Central memory CD4-positive, alpha-beta T cell (primary cell): ENCODE measurements at places on chromosomes 2 and 18.

- DNase-seq, result no peak
Measured at GRCh38 chr2:8515864-8516533, 165.9 kb upstream of the ID2 start.

DNA sequence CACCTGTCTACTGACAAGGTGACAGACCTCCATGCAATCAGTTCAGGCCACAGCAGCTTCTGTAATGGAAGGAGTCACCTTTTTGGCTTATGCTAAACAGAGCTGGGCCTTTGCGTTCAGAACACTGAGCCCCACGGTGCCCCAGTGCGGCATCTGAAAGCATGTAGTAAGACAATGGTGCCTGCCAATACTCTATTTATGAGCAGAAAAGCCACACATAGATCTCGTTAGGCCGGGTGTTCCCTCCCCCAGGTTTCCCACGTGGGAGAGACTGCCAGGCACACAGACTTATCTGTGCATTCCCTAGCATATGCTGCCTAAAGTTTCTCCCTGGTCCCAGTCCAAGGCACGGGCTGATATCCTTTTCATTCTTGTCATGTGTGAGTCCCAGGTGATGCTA, 150.9 kb downstream of the ACTR3 start:
- no peak for DNase-seq

DNA sequence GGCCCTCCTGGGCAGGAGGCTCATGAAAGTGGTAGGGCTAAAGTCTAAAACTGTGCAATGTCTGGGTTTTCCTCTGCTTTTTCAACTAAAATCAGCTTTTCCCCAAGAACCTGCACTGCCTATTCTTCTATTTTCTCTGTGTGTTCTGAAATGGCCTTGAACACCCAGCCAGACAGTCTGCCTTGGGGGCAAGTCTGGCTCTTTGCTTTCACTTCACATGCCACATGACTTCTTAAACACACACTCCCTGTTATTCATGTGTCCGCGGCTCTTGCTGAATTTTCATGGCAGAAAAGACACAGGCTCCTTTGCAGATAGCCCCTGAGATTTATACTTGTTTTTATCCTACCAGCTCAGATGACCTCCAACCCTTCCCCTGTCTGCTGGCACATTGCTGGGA, 10.6 kb upstream of the RPIA start:
- no peak for DNase-seq

DNA sequence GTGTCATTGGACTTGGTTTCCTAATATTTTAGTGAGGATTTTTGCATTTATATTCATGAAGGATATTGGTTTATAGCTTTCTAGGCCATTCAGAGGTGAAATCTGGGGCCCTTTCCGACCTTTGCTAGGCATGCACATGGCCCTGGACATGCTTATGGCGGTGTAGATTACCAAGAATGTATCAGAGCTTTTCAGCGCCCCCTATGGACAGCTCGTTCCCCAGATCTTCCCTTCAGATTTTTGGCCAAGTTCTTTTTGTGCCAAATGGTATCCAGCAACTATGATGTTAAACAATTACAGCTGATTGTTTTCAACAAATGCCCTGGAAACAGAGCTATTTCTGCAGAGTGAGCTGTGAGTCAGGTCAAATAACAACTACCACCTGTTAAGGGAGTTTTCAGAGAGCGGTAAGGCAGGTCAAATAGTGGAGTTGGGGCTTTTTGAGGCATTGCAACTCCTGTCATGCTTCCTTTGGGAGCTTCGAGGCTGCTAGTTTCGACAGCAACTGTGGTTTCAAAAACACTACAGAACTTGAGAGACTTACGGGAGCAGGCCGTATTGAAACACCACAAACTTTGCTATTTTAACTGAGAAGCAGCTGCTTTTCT, 188.3 kb downstream of the ZNF516 start:
- no peak for DNase-seq

GRCh38 chr2:187003038-187003554, 154.1 kb upstream of the ZSWIM2 start:
- no peak for DNase-seq

GRCh38 chr2:160221391-160222276, 21.6 kb upstream of the ITGB6 start:
- no peak for DNase-seq

GRCh38 chr2:70472221-70472890, 81.3 kb downstream of the TGFA start:
- DNase-seq, result no peak

DNA sequence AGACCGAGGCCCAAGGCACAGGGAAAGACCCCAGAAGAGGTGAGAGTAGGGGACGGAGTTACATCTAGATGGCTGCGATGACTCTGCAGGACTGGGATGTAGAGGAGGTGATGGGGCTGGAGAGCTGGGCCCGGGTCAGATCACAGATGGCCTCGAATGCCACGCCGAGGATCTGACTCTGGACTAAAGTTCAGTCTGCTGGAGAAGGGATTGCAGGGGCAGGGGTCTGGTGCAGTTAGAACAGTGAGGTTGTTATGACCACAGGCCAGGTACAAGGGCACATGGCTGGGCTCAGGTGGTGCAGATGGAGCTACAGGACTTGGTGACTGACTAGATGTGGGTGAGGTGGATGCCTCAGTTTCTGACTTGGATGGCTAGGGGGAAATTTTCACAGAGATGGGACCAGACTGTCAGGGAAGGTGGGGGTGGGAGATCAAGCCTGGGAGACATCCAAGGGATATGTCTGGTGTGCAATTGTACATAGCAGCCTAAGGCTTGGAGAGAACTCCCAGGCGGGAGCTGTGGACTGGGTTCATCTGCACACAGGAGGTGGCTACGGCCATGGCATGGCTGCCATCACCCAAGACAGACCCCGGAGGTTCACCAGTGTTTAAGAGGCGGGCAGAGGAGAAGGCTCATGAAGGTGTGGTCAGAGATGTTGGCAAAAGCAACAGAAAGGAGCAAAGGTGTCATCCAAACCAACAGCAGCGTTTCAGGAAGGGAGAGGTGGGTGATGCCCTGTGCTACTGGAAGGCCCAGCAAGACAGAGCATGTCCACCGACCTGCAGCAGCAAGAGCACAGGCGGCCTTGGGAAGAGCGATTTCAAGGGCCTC, 66.9 kb downstream of the CIB4 start:
- no peak for DNase-seq

GRCh38 chr2:209721497-209721896, 50.1 kb upstream of the UNC80 start:
- DNase-seq, result no peak

DNA sequence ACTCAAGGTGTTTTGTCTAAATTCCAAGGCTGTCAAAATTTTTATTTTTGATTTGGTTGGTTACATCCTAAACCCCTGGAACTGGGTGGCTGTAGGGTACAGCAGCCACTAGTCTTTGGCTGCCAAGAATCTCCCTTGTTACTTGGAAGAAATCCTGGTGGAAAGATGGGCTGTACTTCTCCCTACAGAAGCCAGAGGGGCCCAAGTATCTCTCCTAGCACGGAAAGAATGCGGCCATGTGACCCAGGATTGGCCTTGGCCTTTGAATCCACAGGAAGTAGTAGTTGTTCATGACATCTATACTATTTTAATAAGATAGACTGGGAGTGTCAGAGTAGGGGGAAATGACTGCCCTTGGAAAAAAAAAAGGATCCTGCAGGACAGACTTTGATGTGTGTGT, 54.4 kb upstream of the MYO3B start:
- no peak for DNase-seq

GRCh38 chr2:35033748-35034147, 1321.8 kb upstream of the CRIM1 start:
- no peak for DNase-seq

- DNase-seq, result no peak
Measured at GRCh38 chr2:173415431-173416381, 61.0 kb downstream of the CDCA7 start.

- DNase-seq, result no peak
Measured at GRCh38 chr2:54402350-54402749, 53.8 kb upstream of the SPTBN1 start.

- DNase-seq, result no peak
Measured at GRCh38 chr2:37084797-37085196, 479 bp downstream of the GPATCH11 start.

DNA sequence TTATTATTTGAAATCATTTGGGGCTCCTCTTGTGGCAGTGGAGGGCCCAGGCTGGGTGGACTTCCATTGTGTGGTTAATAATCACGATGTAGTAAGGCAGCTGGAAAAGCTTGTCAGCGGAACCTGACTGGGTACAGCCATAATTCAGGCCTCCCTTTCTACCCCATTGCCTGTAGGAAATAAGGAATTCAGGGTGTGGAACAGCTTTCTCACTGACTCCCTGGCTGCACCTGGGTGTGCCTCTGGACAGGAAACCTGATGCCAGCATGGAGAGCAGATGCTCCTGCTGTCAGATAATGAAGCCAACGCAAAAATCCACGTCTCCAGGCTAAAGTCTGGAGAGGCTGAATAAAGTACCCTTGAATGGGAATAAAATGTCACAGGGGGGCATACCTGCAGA, 44.2 kb downstream of the LYPD6B start:
- DNase-seq, result no peak

- no peak for DNase-seq
Measured at GRCh38 chr18:49019446-49020045, 68.8 kb upstream of the SMAD7 start.

DNA sequence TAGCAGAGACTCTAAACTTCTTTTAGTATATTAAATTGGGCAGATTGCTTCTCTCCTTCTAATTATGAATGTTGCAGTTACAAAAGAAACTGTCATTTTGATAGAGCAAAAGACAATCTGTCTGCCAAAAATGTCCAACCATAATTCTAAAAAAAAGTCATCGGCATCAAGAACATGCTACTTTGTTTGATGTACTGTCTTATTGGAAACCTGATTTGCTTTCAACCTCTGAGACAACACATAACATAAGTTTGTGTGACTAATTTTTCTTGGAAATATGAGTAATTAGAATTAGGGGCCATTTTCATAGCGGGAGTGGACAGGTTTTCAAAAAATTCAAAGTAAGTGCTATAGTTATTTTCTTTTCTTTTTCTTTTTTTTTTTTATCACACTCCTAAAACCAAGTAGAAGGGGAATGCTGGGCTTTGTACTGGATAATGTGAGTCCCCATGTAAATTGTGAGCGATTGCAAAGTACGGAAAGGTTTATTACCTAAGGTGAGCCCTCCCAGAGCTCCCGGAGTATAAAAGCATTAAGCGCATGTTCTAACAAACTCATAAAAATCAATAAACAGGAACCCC, 59.1 kb downstream of the ZEB2 start:
- no peak for DNase-seq

DNA sequence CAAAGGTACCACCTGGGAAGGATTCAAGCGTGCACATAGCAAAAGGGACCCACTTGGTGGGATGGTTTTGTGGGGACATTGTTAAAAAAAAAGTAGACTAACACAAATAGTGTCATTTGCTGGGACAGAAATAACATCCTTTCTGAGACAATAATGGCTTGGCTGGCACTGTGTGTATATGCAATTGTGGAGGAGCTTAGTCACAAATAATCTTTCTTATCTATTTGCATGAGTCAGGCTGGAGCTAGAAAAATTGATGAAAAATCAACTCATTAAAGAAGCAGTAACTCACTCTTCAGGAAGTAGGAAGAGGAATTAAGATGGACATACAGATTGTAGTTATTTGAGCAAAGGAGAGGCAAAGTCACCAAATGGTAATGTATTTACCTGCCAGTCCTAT, 29.5 kb upstream of the ITGB6 start:
- DNase-seq, result no peak

DNA sequence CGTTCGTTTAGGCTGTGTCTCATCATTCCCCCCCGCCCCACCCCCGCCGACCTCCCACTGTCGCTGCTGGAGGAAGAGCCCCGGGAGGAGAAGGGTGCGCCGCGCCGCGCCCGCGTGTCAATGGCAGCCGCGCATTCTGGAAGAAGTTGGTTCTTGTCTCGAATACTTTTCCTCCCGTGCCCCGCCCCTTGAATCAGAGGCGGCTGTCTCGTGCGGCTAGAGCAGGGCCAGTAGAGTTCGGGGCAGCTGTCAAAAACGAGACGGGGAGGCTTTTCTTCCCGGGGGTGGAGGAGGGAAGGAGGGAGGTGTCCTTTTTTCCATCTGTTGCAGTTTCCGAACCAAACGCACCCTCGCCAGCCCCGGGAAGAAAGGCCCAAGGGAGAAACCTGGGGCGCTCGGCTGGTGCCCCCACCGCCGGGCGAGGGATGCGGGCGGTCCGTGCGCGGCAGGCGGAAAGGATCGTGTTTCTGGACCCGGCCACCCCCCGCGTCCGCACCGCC, 410 bp upstream of the TGIF1 start:
- no peak for DNase-seq

- DNase-seq, result no peak
Measured at GRCh38 chr2:129001926-129002325, 683.3 kb upstream of the HS6ST1 start.

DNA sequence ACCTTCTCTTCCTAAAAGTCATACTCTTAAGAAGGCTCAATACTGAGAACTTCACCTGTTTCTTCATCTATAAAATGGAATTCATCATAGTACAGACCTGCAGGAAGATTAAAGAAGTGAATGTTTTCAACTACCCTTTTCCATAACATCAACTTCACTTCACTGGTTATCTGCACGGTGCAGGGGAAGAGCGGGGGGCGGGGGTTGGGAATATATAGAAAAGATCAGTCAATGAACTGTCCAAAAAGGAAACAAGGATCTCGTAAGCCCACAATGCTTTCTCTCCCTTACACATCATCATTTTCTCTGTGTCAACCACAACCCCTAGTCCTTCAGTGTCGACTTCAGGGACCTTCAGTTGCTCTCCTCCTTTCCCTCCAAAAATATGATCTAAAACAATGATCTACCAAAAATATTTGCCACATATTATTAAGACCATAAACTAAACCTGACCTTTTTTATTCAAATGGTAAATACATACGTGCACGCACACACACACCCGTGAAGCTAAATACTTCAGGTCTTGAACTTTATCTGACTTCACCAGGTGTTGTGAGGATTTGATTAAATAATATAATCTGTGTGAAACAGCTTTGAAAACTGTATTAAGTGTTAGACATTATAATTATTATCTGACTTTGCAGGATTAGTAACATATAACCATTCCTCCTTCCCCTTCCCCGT, 4.9 kb downstream of the MBOAT2 start:
- DNase-seq, result no peak

DNA sequence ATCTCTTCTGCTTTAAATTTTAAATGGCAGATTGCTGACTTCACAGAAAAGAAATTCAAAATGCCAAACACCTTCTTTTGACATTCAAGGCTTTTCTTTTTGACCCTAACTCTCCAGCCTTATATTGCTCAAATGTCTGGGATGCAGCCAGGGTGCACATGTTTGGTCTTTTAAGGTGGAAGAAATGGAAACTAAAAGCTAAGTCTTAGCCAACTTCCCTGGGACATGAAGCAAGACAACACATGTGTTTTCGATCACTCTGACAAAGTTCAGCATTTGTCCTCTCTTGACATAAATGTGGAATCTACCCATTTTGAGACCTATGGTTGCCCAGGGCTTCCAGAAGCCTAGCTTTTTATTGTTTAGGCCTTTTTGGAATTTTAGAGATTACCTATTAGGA, 161.6 kb downstream of the RDH14 start:
- no peak for DNase-seq

- DNase-seq, result no peak
Measured at GRCh38 chr18:59954755-59955156, 55.0 kb downstream of the PMAIP1 start.

DNA sequence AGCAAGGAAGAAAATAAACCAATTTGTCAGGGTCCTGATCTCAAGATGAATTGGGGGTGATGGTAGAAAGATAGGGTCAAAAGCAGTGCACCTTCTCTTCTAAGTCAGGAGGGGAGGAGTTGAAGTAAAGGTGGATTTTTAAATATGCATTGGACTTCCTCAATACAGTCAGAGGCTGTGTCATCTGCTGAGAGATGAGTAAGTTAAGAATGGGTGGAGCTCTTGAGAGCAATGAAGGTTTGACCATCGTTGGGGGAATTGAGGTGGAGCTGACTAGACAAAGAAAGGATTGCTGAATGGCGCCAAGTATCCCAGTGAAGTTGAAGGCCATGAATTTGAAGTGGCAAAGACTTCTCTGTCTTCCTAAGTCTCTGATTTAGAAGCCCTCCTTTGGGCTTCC, 18.4 kb upstream of the CPO start:
- no peak for DNase-seq
